Left ventricle myocardium inferior (tissue), 1 donor: ENCODE measurements at places on chromosomes 6 and 20.

DNA sequence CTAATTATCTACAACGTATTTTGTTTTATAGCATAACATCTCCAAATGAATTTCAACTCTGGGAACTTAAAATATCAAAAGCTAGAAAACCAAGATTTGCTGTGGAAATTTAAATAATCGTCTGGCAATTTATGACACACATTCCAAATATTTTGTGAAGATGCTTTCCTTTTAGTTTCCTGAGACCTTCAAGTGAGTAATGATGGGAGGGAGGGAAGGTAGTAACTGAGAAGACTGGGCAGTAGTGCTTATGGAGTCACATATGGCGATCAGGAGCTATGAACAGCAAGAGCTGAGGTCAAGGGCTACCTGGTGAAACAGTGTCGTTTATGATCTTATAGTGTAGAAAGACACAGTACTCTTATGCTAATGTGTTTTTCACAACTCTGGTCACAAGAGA is 178.2 kb upstream of the THEMIS start:
- DNase-seq: no peak

- DNase-seq: no peak
These were observed 8.5 kb upstream of the MYL9 start for GRCh38 chr20:36532822-36533221.

- DNase-seq: no peak
These were observed 101.0 kb upstream of the HDGFL1 start for GRCh38 chr6:22468256-22468965.

DNA sequence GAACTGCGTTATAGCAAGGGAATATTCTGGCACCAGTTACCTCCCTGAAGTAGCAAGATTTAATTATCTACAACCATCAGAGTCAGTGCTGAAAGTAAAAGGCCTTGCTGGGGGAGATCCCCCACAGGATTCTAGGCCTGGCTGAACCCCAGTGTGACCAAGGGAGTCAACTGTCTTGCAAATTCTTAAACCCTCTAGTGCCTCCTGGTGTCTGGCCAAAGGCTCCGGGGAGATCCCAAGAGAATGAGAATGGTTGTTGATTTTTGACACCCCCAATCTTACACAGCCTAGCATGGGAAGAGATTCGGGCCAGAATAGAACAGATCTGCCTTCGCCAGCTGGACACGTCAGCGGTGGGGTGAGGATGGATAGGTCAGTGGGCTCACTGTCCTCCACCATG is 179.4 kb downstream of the ERMARD start:
- DNase-seq: no peak

GRCh38 chr20:37393196-37393862 is 47.4 kb downstream of the SRC start:
- no peak for DNase-seq

- DNase-seq: no peak
These were observed 540.9 kb upstream of the MAN1A1 start for GRCh38 chr6:119890470-119890869.

- DNase-seq: no peak
These were observed 9.0 kb downstream of the EMILIN3 start for GRCh38 chr20:41357424-41358163.
